Aorta (tissue), 5 donors: ENCODE measurements at places on chromosomes 6 and 20.

DNA sequence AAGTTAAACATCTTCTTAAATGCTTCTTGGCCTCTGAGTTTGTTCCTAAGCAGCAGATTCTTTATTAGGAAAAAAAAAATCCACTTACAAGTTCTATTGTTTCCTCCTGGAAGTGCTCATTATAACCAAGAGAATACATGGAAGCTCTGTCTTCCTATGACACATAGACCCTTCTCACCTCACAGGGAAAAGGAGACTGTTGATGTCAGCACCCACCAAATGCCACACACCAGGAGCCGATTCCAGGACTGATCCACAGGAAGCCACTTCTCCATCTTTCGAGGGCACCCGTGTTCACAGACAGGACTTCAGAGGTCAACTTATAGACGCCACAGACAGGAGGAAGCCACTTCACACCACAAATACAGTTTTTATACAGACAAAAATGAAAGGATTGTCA is 13.4 kb upstream of the BNIP5 start:
- no peak overlapping the region for H3K4me3 ChIP-seq
- no peaks in the 10 kb centered on the region for H3K27me3 ChIP-seq
- no peaks in the 10 kb centered on the region for H3K4me1 ChIP-seq
- no peaks in the 10 kb centered on the region for H3K36me3 ChIP-seq
- peak; percentile 12 for DNase-seq
- H3K27ac ChIP-seq, result peak overlapping the region; percentile 38

DNA sequence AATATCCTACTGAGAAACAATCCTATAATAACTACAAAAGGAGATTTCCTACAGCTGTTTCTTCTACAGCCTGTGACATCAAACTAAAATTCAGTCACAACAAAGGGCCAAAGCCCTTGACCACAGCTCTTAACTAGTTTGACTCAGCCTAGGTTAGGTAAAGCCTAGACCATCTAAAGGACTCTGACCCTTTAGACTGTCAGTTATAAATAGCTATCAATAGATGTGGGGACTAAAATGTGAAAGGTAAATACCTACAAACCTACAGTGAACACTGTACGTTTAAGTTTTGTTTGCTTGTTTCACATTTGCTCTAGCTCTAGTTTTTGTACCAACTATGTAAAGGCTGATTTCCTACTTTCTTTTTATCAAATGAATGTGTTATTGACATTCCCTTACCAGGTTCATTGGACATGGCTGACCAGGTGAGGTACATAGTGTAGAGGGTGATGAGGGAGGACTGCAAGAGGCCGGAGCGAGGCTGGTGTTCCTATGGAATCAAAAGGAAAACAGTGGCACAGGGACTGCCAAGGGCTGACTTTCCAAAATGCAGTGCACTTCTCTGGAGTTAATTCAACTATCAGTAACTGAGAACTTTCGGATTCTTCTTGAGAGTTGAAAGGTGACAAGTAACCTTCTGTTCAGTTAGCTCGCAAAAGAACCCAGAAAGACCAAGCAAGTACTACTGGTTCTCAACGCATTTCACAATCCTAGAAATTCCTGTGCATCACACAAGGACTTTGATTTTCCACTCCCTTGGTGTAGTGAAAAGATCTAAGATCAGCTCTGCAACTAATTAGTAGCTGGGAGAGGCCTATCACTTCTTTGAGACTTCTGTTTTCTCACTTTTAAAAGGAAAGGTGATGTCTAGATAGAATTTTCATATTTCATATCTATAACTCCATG is 17.2 kb downstream of the SERINC3 start:
- no peaks in the 10 kb centered on the region for H3K4me1 ChIP-seq
- no peak overlapping the region for H3K4me3 ChIP-seq
- DNase-seq, result no peak
- no peaks in the 10 kb centered on the region for H3K36me3 ChIP-seq
- H3K27ac ChIP-seq, result no peak overlapping the region

DNA sequence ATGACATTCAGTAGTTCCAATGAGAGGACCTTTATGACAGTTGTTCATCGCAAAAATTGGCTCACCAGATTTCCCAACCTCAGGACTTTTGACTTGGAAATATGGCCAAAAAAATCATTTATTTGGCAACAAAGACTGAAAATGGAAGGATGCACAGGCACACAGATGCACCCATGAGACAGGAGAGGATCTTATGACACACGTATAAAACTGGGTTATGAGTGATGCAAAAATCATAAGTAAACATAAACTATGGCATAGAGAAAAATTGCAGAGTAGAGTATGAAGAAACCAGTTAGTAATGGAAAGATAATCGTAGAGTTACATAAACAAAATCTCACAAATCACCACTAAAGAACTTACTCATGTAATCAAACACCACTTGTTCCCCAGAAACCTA is 546.9 kb downstream of the ADGRB3 start:
- no peak overlapping the region for H3K27ac ChIP-seq
- H3K4me3 ChIP-seq, result no peak overlapping the region
- H3K27me3 ChIP-seq, result no peaks in the 10 kb centered on the region
- H3K36me3 ChIP-seq, result no peaks in the 10 kb centered on the region

DNA sequence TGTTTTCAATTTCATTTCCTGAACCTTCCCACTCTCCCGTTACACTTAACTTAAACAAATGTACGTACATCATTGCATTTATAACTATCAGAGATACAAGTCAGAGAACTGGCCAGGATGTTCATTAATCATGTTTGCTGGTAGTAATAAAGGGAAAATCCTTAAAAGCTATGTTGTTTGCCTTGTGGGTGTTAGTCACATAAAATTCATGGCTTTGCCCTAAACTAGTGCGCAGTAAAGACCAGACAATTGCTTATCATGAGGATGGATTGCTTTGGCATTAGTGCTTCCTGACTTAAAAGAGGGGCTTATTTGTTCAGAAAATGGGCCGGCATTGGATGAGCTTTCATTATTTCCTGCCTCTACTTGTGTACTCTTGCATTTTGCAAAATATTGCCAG is 1037.3 kb upstream of the FLRT3 start:
- no peak overlapping the region for H3K27ac ChIP-seq
- no peaks in the 10 kb centered on the region for H3K27me3 ChIP-seq
- no peak overlapping the region for H3K4me3 ChIP-seq
- no peaks in the 10 kb centered on the region for H3K36me3 ChIP-seq
- no peak for DNase-seq

DNA sequence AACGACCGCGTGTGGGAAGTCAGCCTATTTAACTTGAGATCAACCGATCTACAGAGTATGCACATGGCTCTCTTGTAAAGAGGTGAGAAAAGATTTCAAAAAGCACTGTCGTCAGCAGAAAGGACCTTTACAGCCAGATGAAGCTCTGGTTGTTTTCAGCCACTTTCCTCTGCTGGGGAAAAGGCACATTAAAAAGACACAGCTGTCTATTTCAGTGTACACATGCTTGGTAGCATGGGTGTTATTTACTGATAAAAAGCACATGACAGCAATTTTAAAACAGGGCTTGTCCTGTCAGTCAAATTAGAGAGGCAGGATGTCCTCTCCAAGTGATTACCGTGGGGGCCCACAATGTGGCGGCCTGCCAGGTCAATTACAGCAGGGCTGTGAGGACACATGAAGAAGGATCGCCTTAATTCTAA is 188.9 kb downstream of the PRKN start:
- H3K27me3 ChIP-seq, result no peaks in the 10 kb centered on the region
- no peaks in the 10 kb centered on the region for H3K36me3 ChIP-seq
- no peak for DNase-seq
- H3K4me3 ChIP-seq, result no peak overlapping the region

GRCh38 chr6:128801621-128802020 is 81.3 kb upstream of the LAMA2 start:
- no peak overlapping the region for H3K27ac ChIP-seq
- H3K36me3 ChIP-seq, result no peaks in the 10 kb centered on the region
- no peaks in the 10 kb centered on the region for H3K4me1 ChIP-seq
- DNase-seq, result no peak
- no peaks in the 10 kb centered on the region for H3K27me3 ChIP-seq

DNA sequence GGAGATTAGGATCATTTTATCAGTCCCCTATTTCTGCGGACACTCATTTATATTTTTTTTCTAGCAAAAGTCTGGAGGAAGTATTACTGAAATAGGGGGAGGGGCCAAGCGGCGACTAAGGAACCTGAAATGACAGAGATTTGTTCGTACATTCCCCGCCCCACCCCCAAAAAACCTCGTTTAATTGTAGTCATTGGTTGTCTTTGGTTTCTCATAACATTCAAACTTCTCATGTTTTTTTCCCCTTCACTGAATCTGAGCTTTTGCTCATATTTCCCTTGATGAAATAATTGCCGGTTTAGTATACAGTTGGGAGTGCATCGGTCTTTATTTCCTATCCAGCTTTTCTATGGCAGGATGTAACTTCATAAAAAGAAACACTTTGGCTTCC is 768 bp upstream of the FYN start:
- peak overlapping the region; percentile 61 for H3K4me3 ChIP-seq
- no peak for DNase-seq
- no peaks in the 10 kb centered on the region for H3K27me3 ChIP-seq
- H3K36me3 ChIP-seq, result no peaks in the 10 kb centered on the region
- H3K27ac ChIP-seq, result no peak overlapping the region
- no peaks in the 10 kb centered on the region for H3K4me1 ChIP-seq

- H3K4me3 ChIP-seq, result no peak overlapping the region
- H3K4me1 ChIP-seq, result no peaks in the 10 kb centered on the region
- H3K27me3 ChIP-seq, result no peaks in the 10 kb centered on the region
- peaks cover 5% of the 10 kb centered on the region for H3K36me3 ChIP-seq
Observed at GRCh38 chr20:50885781-50886180, 45.5 kb downstream of the ADNP start.

DNA sequence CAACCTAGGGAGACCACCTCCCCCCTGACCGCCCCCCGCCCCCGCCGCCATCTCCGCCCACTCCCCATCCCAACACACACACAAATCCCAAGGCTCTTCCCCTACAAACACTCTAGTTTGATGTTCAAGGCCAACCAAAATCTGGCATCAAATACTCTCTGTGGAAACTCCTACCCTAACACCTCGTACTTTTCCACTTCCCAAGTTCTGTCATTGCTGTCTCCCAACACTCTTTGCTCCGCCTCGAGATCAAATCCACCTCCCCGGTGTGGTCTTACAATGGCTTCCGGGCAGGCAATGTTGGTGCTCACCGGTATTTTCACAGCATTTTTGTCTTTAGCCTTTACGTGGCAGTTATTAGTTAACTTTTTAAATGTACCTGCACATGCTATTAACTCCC is 4.8 kb upstream of the QKI start:
- H3K4me3 ChIP-seq, result no peak overlapping the region
- H3K27ac ChIP-seq, result no peak overlapping the region
- no peak for DNase-seq
- H3K36me3 ChIP-seq, result no peaks in the 10 kb centered on the region
- no peaks in the 10 kb centered on the region for H3K27me3 ChIP-seq

- no peaks in the 10 kb centered on the region for H3K27me3 ChIP-seq
- H3K4me1 ChIP-seq, result no peaks in the 10 kb centered on the region
- no peak overlapping the region for H3K4me3 ChIP-seq
- peaks cover 11% of the 10 kb centered on the region for H3K36me3 ChIP-seq
- H3K27ac ChIP-seq, result no peak overlapping the region
Observed at GRCh38 chr6:167917551-167918154, 79.8 kb upstream of the KIF25 start.
